ENCODE measurements at places on chromosomes 16 and 17. TPM values are rescaled to one million over a fixed set of nuclear protein-coding genes. Genes with fewer than 3 reads are reported as not detected.

Gene HOXB2
- total RNA-seq, result 1.8 TPM

GRCh38 chr17:34584805-34585416 is 5.5 kb downstream of the TMEM132E start:
- H3K27me3 ChIP-seq, result peaks cover 34% of the 10 kb centered on the region
- no peaks in the 10 kb centered on the region for H3K36me3 ChIP-seq
- H3K27ac ChIP-seq, result no peak overlapping the region
- DNase-seq, result peak; percentile 4
- H3K4me1 ChIP-seq, result peaks cover 2% of the 10 kb centered on the region

DNA sequence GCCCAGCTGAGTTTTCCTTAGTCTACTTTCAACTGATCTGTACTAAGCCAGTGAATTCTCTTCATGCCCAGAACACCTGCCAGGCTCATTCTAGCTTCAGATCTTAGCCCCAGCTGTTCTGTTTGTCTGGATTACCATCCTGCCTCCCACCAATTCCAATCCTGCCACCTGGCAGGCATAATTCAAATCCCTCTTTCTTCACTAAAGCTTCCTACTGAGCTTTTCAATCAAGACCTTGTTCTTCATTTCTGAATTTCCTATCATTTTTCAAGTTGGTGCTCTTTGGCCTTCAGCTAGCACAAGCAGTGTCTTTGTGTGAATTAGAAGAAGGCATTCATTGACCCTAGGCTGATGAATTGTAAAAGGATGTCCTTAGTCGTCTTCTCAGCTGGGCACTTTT is 357.6 kb downstream of the UTP18 start:
- DNase-seq, result no peak
- no peak overlapping the region for H3K4me3 ChIP-seq

- no peak overlapping the region for H3K4me3 ChIP-seq
- H3K27me3 ChIP-seq, result no peaks in the 10 kb centered on the region
- H3K36me3 ChIP-seq, result peaks cover 2% of the 10 kb centered on the region
- peak; percentile 80 for DNase-seq
Measured at GRCh38 chr17:27577884-27578717, 52.9 kb upstream of the LGALS9 start.

GRCh38 chr17:29039764-29040598 is 3.0 kb upstream of the PIPOX start:
- H3K4me1 ChIP-seq, result peaks cover 19% of the 10 kb centered on the region
- peaks cover 30% of the 10 kb centered on the region for H3K27me3 ChIP-seq
- no peaks in the 10 kb centered on the region for H3K36me3 ChIP-seq
- H3K4me3 ChIP-seq, result no peak overlapping the region

All from astrocyte (in vitro differentiated cells and primary cell).